Activated CD4-positive, alpha-beta T cell treated with anti-CD3 and anti-CD28 coated beads for 1 hour (primary cell): ENCODE measurements at places on chromosomes 13 and 19.

- peak; percentile 60 for DNase-seq
These were observed 1.4 kb downstream of the GRIN3B start for GRCh38 chr19:1001538-1002166.

- no peak for DNase-seq
These were observed 340.0 kb downstream of the SUCLA2 start for GRCh38 chr13:47661076-47661475.

- no peak for DNase-seq
These were observed 1161.3 kb downstream of the SLITRK1 start for GRCh38 chr13:82720986-82721385.

GRCh38 chr13:82867284-82867683 is 1015.0 kb downstream of the SLITRK1 start:
- DNase-seq, result no peak

- DNase-seq, result no peak
These were observed 66.3 kb upstream of the UFM1 start for GRCh38 chr13:38283346-38283745.

DNA sequence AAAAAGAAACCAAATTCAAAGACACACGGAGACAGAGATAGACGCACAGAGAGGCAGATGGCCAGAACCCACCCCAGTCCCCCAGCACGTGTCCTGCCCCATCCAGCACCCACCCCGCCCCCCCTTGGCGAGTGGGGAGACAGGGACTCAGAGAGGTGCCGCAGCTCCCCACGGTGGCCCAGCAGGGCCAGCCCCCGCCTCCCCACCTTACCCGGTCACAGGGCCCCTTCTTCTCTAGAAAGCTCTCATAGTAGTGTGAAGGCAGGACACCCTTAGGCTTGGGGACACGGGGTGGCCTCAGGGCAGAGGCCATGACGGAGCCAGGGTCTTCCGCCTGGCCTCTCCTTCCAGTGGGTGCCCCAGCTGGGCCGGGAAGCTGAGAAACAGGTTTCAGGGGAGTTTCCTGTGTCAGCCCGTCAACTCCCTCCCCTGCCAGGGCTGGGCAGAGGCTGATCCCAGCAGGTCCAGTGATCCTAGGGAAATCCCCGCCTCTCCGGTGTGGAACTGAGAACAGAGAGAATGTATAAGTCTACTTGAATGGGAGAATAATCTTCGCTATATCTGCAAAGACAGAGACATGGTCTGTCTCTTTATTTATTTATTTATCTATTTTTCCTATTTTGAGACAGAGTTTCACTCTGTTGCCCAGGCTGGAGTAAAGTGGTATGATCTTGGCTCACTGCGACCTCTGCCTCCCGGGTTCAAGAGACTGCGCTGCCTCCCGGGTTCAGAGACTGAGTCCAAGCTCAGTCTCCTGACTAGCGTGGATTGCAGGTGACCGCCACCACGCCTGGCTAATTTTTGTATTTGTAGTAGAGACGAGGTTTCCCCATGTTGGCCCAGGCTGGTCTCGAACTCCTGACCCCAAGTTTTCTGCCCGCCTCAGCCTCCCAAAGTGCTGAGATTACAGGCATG is at the start of gene STAP2:
STAP2 (minus strand) TSS at position 387 of the 915 bp plus-strand sequence; CDS start at position 313, 74 bp downstream.
- DNase-seq, result no peak

DNA sequence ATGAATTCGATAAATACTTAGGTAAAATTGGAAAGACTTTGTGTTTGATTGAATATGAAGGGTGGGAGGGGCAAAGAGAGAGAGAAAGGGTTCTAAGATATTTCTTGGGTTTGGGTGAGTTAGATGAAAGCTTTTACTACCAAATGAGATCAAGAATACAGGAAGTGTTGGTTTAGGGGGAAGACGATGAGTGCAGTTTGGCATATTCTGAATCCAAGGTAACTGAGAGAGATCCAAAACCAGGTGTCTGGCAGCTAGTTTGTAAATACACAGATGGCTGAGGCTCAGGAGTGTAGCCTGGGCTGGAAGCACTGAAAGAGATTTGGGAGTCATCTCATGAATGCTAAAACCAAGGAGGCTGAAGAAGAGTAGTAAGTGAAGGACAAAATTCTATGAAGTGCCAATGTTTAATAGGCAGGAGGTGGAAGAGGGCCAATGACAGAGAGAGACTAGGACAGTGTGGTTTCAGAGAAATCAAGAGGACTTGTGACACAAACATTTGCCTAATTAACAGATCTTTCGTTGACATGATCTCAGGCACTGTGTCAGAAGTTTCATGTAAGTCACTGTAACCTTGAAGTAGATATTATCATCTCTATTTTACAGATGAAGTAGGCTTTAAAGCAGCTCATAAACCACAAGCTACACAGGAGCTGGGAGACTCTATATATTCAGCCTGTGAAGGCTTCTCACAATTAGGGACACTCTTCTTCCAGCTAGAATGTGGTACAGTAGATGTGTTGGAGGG is 70.2 kb upstream of the ZDHHC20 start:
- no peak for DNase-seq

DNA sequence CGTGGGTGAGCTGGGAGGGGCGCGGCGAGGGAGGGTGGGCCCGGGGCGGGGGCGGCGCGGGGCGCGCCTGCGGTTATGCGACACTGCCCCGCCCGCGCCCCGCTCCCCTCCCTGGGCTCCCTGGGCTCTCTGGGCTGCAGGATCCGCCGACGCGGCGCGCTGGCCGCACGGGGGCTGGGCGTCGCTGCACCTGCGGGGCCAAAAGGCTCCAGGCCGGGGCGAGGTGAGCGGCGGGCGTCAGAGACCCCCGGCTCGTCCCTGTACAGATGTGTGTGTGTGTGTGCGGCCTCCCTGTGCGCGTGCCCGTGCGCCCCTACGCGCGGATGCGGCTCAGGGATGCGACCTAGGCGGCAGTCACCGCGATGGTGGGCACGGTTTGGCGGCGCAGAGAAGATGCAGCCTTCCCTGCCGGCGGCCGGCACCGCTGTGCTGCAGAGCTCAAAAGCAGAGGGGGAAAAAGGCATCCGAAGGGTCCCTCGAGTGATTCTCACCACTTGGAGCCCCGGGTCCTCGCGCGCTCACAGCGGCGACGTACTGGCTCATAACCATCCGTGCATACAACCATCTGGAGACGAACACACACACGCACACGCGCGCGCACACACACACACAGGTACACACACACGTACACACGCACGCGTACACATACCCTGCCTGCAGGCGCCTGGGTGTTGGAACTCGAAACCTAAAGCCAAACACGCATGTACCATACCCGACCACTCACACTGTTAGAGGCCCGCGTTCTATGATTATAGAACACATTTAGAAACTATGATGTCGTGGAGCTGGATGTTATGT is 709 bp downstream of the ATP8A2 start:
- no peak for DNase-seq

GRCh38 chr13:73063166-73063565 is 4.4 kb downstream of the KLF5 start:
- DNase-seq, result no peak

- DNase-seq, result no peak
These were observed 40.9 kb upstream of the KPNA3 start for GRCh38 chr13:49833402-49833801.

DNA sequence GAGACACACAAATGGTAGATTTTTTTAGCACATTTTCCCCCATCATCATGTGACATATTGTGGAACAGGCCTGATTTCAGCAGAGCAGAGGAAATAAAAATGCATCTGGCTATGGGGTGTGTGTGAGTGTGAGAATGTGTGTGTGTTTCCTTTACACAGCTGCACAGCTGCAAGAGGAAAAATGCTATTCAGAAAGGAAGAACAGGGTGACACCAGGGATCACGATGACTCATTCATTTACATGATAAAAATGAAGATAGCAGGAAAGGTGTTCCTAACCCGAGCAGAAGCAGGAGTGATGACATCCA is 469.5 kb upstream of the TSHZ3 start:
- DNase-seq, result no peak

GRCh38 chr13:112052213-112052612 is 14.7 kb upstream of the SOX1 start:
- DNase-seq, result no peak

- no peak for DNase-seq
These were observed 1368.7 kb downstream of the UQCRFS1 start for GRCh38 chr19:27844261-27844660.

- peak; percentile 44 for DNase-seq
These were observed 469 bp downstream of the COX6B2 start for GRCh38 chr19:55353803-55354697.

DNA sequence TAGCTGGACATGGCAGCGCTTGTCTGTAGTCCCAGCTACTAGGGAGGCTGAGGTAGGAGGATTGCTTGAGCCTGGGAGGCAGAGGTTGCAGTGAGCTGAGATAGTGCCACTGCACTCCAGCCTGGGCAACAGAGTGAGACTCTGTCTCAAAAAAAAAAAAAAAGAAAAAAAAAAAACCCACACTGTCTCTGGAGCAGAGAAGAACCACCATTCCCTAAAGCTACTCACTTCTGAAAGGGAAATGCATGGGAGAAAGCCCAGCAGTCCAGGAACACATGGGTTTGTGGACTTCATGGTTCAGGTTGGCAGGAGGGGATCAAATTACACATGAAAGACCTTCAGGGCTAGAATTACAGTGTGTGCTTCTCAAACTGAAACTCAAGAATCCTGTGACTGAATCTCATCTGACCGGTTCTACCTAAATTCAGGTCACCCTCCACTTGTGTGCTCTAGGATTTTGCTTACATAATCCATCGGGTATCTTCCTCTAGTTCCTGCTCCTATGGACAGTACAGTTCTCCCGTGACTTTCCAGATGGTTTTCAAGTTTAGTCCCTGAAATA is 30.2 kb upstream of the CPB2 start:
- DNase-seq, result no peak

DNA sequence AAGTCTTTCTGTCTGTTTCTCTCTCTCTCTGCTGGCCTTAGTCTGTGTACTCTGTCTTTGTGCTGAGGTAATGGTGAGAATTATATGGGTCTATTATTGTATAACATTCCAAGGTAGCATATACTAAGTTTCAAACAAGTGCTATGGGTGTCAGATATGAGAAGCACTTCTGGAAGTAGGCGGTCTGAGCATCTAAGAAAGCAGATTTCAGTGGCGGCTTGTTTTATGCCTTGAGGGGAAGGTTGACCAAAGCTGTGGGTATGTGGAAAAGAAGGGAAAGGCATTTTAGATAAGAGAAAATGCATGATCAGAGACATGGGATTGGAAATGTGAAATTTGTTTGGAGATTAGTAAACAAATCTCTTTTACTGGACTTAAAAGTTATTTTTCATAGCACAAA is 348.5 kb downstream of the RFC3 start:
- DNase-seq, result no peak

DNA sequence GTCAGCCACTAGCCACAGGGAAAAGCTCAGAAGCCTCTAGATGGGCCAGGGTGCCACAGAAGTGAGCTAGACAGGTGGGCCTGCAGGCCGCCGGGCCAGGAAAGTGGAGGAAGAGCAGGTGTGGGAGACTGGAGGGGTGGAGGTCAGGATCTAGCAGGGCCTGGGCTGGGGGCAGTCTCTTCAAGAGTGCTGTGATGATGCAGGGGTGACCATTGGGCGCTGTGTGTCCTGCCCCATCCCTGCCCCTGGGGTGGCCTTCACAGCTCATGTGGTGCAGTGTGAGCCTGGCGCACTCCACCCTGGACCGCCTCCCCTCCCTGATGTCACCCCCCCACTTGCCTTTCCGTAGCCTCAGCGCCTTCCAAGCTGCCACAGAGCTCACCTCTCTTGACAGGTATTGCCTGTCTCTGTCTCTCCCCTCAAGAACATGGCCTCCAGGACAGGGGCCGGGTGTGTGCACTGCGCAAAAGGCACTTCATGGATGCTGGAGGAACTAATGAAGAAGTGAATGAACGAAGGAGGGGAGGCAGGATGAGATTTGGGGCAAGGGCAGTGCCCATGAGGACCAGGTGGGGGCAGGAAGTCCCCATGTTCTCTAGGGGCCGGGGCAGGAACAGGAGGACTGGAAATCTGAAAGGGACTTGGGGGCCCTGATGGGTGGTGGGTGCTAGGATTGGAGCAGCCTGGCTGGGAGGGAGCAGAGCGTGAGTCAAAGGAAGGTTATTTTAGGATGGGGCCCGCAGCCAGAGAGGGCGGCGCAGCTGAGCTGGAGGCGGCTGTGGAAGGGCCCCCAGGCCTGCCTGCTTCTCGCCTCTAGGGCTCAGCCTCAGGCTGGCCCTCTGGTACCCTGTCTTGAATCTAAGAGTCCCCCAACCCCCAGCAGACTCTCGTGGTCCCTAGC is 6.6 kb downstream of the SSBP4 start:
- DNase-seq, result no peak

DNA sequence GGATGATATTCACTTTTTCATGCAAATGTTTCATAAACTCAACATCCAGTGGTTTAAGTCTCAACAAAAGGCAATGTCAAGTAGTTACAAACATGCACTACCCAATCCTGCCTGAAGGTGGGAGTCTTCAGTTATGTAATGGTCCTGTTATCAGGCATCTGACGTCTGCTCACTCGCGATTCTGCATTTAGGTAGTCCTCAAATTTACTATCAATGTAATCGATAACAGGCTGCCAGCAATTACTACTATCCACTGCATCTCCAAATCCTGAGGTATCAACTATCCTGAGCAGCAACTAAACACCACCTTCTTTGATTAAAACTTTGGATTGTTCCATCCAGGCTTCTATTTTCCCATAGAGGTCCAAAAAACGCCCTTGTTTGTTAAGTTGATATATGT is 51.2 kb downstream of the NLRP12 start:
- no peak for DNase-seq

DNA sequence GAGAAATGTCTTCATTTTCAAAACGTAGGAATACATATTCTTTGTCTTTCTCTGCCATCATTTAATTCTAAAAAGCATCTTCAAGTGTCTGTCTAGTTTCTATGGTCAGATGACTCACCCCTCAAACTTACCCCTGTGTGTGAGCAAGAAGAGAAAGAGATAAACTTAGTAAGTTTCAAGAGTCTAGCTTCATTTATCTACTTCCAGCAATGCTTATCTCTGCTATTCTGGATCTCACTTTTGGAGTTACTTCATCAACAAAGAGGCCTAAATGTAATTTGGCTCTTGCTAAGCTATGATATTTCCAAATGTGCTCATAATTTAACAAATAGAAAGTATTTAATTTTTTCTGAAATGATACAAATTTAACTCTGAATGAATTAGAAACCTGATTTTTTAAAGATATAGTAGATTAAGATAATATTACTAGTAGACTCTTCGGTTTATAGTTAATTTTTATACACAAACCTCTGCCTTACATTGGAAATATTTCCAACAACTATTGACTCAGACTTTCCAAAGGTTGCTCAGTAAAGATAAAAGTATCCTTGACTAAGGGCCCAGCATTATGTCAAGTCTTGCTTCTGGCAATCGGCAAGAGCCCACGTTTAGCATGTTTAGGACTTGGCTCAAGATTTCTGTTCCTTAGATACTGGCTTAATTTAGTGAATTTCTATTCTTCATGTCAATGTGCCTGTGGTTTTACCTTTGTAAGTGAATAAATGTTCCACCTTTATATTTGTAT is 1511.0 kb upstream of the SLC10A2 start:
- DNase-seq, result no peak
